ENCODE measurements at places on chromosomes 2 and 18. TPM values are rescaled to one million over a fixed set of nuclear protein-coding genes. Genes with fewer than 3 reads are reported as not detected.

The ARHGAP15 gene
- 4.3 TPM for polyA plus RNA-seq

The SLC11A1 gene
- polyA plus RNA-seq, result 0.57 TPM

The YWHAQ gene
- 503 TPM for polyA plus RNA-seq

The PCARE gene
- polyA plus RNA-seq, result 0.48 TPM

The PTPRN gene
- polyA plus RNA-seq, result not detected

The SMC6 gene
- 36.4 TPM for polyA plus RNA-seq

The RHOB gene
- polyA plus RNA-seq, result 110 TPM

The TLX2 gene
- polyA plus RNA-seq, result not detected

The WDPCP gene
- 14.4 TPM for polyA plus RNA-seq
